Aortic smooth muscle cell (primary cell): ENCODE measurements at places on chromosomes 5 and 9. TPM values are rescaled to one million over a fixed set of nuclear protein-coding genes. Genes with fewer than 3 reads are reported as not detected.

The RANBP3L gene
- 0.13 and 0.31 TPM in 2 replicates for total RNA-seq

The GABRA6 gene
- total RNA-seq: not detected in 2 replicates

The GLRA1 gene
- not detected in 2 replicates for total RNA-seq

The RORB gene
- 11.6 and 13.0 TPM in 2 replicates for total RNA-seq

The SEPTIN8 gene
- total RNA-seq: 82.0 and 84.5 TPM in 2 replicates
